NCI-H69 (cell line): ENCODE measurements at places on chromosomes 7 and 10.

GRCh38 chr7:142856565-142857245 is 1.8 kb downstream of the EPHB6 start:
- DNase-seq = no peak

GRCh38 chr7:52311886-52312285 is 723.5 kb upstream of the POM121L12 start:
- no peak for DNase-seq

DNA sequence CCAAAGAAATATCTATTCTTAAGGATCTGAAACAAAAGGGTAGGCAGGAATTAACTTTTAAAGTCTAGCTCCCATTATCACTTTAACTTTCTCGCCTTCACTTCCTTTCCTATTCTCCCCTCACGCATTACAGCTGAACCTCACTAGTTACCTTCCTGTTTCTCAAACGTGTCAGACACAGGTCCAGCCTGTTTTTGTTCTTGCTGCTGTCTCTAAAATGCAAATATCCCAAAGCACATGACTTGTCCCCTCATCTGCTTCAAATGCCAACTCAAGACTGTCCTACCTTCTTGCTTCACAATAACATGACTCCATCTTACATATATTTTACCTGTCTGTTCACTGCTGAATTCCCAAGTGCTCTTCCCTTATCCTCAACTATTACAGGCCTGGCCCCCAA is 17.6 kb downstream of the ZDHHC6 start:
- DNase-seq = no peak

GRCh38 chr10:6912929-6913328 is 332.9 kb upstream of the PRKCQ start:
- no peak for DNase-seq

- peak; percentile 62 for DNase-seq
Observed at GRCh38 chr7:34837801-34838201, 179.8 kb downstream of the NPSR1 start.

DNA sequence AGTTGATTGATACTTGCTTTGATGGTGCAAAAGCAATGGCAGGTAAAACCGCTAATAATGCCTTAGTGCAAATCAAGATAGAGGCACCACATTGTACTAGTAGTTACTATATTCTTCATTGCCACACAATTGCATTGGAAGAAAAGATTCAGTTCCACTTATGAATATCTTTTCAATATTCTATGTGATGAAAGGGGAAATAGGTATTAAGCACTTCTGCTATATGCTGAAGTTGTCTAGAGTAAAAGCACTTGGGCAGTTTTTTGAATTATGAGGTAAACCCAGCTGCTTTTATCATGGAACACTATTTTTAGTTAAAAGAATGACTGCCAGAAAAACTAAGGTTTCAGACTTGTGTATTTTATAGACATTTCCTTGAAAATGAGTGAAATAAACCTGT is 15.5 kb downstream of the ENTPD7 start:
- no peak for DNase-seq
